DMS79 (cell line): ENCODE measurements at places on chromosomes 1 and 21.
A peak's percentile ranks its signal among the peaks of the same experiment; 100 is the strongest.

- no peak for DNase-seq
These were observed 1.1 kb upstream of the LCK start for GRCh38 chr1:32249831-32250525.

DNA sequence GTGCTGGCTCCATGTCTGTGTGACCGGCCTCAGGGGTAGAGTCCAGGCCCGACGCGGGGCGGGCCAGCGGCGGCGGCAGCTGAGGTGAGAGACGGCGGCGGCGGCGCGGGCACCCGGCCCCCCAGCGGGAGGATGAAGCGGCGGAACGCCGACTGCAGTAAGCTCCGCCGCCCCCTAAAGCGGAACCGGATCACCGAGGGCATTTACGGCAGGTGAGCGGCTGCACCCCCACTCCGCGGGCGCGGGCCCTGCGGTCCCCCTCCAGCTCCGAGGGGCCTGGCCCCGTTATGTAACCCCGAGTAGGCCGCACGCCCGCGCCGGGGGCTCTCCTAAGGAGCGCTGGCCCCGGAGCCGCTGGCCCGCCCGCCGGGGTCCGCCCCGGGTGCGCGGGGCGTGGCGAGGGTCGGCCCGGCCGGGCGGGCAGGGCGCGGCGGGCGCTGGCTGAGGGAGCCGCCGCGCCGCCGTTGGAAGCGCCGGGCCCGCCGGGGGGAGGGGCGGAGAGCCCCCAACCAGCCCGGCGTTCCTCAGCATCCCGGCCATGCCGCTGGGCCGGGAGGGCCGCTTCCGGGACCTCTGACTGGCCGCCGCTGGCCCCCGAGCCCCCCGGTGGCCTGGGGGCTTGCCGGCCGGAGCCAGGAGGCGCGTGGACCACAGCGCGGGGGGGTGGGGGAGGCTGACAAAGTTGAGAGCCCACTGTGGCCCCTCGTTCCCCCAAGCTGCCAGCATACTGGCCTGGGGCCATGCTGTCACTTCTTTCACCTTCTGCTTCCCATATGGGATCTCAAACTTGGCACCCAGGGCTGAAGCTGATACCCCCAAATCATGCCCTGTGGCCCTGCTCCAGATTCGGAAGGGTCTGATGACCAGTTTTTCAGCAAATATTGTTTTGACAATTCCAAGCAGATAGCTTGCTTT, 527 bp downstream of the MACO1 start:
- no peak for DNase-seq

DNA sequence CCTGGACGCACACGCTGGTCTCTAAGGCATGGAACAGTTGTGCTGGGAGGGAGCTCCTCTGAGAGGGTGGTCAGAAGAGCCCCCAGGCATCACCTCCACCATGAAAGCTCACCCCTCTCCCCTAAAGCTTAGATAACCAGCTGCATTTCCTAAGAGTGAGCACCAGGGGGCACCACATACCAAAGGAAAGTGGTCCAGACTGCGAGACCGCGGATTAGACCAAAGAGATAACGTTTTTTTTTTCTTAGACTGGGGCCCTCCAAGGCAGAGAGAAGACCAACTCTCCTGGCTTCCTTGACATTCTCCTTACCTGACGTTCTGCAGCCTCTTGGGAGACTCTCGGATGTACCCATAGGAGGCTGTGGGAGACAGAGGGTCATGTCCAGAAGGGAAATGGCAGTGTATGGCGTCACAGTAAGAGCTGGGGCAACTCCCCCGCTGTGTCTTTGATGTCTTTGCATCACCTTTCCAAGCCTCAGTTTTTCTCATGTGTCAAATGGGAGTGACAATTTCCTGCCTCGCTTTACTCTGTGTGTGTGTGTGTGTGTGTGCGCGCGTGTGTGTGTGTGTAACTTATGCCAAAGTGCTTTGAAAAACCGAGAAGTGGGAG, 12.3 kb upstream of the IFNLR1 start:
- peak; percentile 28 for DNase-seq

DNA sequence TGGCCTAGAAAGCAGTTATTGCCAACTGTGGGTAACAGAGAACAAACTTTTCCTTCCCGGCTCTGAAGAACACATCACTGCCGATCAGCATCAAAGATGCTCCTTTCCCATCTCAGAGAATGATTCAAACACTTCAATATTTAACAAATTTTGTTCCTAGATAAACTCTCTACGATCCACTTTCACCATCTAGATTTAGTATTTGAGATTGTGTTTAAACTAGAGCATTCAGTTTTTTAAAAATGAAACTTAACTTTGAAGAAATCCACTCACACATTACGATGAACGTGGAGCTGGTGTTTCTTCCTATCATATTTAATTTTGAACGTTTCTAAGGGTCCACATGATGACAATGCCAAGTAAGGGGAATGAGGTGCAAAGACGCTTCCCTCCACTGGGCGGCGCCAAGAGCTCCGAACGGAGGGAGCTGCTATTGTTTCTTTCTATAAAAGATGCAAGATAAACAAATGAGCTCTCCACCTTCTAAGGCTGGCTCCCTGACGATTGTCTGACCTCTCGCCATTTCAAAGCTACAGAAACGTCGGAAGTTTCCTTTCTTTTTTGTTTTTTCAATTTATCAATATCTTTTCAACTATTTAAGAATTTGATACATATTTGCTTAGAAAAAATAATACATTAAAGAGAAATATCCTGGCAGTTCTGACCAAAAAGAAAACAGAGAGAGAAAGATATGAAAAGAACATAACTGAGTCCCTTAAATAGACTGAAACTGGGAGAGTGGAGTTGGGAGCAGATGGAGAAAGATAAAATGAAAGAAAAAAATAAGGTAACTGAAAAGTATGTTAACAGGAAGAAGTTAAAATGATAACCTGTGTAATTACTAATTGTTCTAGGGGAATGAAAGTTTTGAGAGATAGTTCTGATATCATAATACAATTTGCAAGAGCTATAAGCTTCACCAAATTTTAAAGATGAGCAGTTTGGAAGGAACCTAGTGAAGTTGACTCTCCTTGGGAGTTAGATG, 4.4 kb upstream of the BARHL2 start:
- DNase-seq: peak; percentile 3

GRCh38 chr1:90074566-90074965, 79.7 kb downstream of the ZNF326 start:
- no peak for DNase-seq

- no peak for DNase-seq
These were observed 111.3 kb downstream of the ADSS2 start for GRCh38 chr1:244340396-244340795.

GRCh38 chr1:230280054-230280795, 145.9 kb downstream of the PGBD5 start:
- DNase-seq: no peak

DNA sequence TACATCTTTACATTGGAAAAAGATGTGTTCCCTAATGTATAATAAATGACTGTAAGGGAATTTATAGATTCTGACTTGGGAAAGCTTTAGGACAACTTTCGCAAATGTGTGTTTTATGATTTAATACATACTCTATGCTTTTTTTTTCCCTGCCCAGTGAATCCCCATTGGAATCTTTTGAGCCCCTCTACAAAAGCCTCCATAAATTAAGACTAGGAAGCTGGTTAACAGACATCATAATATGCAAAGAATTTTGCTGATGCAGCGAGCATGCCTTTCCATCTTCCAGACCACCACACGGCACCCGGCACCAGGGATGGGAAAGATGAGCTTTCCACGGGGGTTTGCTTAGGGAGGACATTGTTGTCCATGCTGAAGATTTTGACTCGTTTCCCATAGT, 156.1 kb upstream of the IVNS1ABP start:
- DNase-seq: no peak

DNA sequence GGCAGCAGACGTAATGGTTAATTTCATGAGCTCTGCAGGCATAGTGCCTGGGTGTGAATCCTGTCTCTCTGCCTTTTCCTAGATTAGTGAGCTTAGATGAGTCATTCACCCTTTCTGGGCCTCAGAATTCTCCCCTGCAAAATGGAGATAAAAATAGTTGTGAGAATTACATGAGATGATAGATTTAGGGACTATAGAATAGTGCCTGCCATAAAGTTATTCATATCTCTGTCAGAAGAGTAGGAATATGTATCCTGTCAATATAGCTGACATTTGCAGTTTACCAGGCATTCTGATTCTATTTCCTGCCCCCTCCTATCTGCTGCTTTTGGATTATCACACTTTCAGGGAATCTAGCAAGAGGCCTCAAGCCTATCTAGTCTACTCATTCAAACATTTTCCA, 112.0 kb downstream of the PDE4B start:
- DNase-seq: no peak

- no peak for DNase-seq
These were observed 33.4 kb downstream of the SUCO start for GRCh38 chr1:172566196-172566997.

DNA sequence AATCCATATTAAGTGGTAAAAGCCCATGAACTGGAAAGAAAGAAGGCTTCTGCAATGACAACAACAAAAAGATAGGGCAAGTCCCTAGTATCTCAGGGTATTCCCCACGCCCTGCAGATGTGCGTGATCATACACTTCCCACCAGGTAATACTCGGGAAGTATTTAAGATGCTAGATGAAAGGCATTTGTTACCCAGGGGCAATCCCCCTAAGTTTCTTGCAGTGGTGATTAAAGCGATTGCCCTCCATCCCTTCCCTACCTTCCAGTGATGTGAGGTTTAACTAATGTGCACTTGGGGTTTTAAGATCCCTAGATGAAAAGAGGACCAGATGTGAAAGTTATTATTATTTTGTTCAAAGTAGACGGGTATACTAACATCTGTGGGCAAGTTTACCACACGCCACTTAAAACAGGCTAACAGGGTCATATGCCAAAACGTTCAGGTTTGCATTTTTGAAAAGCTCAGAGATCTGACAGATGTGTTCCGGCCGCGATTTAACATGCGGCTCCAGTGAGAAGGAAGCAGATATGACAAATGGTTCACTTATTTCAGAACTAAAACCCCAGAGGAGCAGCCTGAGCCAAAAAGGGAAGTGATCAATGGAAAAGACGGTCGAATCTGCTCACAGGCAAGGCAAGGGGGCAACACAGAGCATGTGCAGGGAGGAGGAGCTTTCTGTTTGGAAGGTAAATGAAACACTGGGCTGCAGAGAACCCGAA, 17.4 kb downstream of the TIAM1 start:
- DNase-seq: no peak

DNA sequence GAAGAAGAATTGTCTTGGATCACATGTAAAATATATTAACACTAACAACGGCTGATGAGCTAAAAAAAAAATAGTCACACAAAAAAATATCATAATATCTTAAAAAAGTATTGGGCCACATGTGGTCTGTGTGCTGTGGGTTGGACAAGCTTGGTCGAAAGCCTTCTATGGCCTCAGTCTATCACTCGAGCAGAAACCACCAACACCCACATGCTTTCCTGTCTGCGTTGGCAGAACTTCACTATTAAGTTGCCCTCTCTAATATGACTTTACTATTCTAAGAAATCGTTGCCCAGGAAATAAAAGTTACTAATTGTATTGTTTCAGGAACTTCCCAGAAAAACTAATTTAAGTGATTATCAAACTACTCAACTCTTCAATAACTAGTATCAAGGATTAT, 28.2 kb upstream of the ETS2 start:
- DNase-seq: no peak

DNA sequence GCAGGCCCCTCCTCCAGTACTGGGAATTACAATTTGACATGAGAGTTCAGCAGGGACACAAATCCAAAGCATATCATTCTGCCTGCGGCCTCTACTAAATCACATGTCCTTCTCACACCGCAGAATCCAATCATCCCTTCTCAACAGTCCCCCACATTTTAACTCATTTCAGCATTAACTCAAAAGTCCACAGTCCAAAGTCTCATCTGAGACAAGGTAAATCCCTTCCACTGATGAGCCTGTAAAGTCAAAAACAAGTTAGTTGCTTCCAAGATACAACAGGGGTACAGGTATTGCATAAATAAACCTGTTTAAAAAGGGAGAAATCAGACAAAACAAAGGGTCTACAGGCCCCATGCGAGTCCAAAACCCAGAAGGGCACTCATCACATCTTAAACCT, 64.0 kb downstream of the EBNA1BP2 start:
- no peak for DNase-seq

DNA sequence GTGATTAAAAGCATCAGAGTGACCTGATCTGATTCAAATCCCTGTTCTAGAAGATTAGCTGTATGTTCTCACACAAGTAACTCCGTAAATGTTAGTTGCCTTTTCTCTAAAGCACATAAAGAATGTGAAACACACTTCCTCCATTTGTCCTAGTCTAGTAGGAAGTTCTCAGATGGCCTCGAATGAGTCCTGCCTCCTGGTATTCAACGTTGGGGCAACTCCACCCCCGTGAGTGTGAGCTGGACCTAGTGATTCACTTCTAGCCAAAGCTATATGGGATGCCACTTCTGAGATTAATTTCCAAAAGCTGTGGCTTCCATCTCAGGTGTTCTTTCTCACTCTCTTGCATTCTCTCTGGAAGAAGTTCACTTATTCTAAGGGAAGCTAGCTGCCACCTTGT, 267.6 kb downstream of the GPATCH2 start:
- DNase-seq: no peak

DNA sequence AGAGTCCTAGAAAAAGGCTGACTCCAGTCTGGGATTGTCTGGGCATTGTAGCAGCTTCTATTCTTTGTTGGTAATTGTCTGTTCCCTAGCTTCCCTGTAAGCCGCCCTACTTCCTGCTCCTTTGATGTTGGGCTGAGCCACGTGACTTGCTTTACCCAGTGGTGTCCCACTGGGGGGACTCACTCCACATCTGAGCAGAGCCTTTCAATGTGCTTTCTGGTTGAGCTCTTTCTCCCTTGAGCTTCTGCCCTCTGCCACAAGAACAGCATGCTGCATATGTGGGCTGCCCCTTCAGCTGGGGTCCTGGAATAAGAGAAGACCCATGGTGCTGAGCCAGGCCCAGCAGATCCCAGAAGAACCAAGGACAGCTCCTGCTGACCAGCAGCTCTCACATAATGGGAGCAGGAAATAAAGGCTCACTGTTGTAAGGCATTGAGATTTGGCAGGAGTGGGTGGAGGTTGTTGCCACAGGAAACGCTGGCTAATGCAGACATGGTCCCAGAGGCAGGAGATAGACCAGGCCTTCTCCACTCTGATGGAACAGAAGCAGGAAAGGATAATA, 276.3 kb upstream of the GJB5 start:
- DNase-seq: no peak

DNA sequence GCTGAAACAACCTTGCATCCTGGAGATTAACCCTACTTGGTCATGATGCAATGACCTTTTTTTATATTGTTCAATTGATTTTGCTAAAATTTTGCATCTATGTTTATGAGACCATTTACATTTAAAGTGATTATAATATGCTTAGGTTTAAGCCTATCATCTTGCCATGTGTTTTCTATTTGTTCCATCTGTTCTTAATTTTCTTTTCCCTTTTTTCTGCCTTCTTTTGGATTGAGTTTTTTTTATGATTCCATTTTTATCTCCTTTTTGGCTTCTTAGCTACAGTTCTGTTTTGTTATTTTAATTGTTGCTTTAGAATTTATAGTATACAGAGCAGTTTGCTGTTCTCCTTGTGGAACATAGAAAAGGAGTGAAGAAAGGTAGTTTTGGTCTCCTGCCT, 385.1 kb upstream of the USP24 start:
- DNase-seq: no peak

- DNase-seq: no peak
These were observed 36.7 kb downstream of the CSMD2 start for GRCh38 chr1:34128186-34128889.
